ENCODE measurements at places on chromosomes 11 and 22.
A peak's percentile ranks its signal among the peaks of the same experiment; 100 is the strongest.

GRCh38 chr11:125990244-125990643 lies 44.4 kb downstream of the VSIG10L2 start:
- no peak for DNase-seq

DNA sequence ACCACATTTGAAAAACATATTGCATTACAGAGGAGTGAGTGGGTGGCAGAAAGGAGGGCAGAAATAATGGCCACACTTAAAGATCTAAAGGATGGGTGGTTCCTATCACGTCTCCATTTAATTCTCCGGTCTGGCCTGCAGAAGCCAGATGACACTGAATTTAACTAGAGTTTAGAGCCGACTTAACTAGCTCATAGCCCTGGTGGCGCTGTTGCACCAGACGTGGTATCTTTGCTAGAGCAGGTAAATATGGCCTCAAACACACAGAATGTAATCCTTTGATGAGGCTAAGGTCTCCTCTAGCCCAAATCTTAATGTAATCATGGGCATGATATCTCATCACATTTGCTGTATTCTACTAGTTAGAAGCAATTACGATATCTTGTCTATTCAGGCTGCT lies 51.5 kb upstream of the GAL start:
- DNase-seq, result peak; percentile 55

DNA sequence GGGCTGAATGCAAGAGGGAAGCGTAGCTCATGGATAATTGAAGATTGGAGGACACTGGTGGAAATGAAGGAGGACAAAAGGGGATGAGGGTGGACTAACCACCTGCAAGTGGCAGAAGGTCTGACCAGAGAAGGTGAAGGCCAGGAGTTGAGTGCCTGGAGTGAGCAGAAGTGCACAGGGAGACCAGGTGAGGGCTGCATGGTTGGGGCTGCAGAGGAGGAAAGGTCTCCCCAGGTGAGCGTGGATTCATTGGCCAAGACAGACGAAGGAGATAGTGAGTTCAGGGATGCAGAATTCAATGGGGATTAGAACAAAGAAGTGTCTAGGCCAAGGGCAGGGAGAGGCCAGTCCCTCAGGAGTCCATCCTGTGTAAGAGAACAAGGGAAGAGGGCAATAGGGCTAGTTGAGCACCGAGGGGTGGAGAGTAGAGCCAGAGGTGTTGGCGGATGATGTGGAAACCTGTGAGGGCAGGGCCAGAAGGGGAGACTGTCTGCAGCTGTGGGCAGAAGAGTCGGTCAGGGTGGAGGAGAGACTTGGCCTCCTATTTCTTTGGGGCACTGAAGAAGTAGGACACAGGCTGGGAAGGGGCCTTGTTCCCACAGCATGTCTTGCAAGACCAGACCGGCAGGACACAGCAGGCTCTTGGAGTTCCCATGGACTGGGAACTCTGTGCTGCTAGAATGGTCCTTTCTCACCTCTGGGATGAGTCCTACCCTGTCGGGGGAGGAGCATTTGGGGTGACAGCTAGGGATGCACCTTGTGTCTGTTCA lies 6.7 kb downstream of the TRIM29 start:
- no peak for DNase-seq

DNA sequence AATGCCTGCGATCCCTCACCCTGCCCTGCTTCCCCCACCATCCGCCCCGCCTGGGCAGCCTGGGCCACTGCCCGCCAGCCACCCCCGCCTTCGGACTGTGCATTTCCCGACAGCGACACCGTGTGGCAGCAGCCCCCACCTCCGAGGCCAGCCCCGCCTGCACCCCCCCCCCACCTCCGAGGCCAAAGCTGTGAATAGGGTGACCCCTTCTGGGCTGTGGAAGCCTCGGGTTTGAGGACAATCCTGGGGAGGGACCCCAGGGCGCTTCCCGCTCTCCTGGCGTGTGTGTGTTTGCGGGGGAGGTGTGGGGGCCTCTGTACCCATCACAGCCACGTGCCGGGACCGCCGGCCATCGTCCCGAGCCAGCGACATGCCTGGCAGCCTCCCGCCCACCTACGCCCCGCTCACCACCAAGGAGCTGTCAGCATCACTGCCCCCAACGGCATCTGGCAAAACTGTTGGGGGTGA lies 33.8 kb upstream of the PPARA start:
- peak; percentile 87 for DNase-seq

DNA sequence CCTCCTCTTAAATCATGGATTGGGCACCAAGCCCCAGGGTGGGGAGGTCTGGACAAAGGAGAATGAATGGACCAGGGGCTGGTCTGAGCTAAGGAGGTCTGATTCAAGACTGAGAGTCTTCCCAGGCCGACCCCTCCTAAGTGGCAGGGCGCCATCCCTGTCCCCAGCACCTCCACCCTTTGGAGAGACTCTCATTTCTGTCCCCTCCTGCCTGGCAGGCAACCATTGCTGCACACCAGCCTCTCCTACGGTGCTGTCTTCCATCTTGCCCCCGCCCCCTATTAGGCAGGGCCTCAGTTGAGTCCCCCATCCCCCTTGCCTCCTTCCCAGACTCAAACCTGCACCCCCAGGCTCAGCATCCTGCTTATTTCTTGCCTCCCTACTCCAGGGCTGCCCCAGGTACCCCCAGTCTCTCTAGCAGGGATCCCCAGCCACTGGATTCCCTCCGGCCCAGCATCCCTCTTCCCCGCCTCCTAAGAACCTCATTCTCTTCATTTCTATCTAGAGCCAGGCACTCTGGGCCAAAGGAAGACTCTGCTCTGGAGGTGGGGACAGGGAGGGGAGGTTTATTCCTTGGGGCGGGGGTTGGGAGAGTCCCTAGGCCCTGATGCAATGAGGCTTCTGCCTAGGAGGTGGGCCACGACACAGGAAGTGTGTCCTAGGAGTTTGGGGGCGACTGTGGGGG lies 1.7 kb upstream of the RCOR2 start:
- DNase-seq, result peak; percentile 64

- DNase-seq, result no peak
Measured at GRCh38 chr22:21865041-21865440, 2.4 kb downstream of the MAPK1 start.

- peak; percentile 19 for DNase-seq
Measured at GRCh38 chr11:120079750-120080610, 57.9 kb downstream of the TRIM29 start.

DNA sequence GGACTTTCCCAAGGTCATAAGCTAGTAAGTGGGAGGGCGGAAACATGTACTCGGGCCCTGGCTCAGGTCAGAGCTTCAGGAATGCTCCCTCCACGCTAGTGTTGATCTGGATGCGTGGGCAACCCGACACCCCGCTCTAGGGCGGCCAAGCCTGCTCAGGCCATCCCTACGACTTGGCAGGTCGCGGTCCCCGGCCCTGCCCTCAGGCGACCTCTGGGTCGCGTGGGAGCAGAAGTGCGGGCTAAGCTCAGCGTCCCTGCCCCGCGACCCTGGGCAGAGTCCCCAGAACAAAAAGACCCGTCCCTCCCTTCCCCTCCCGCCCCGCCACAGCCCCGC lies 781 bp upstream of the TEF start:
- DNase-seq, result peak; percentile 88

DNA sequence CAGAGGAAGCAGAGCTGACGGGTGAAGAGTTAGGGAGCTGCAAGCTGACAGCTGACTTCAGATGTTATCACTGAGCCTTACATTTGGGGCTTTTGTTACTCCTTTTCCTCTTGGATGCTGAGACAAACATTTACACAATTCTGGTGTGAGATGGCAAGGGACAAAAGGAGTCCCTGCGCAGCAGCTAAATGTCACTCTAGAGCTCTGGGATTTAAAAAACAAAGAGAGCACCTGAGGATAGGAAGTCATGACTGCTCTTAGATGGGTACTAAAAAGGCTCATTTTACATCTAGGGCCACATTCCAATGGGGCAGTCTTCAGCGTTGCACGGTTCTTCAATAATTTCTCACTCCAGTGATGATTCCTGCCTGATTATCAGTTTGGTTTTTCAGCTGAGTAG lies 204.5 kb downstream of the RAB38 start:
- no peak for DNase-seq

GRCh38 chr11:69669486-69669885 lies 5.7 kb downstream of the LTO1 start:
- no peak for DNase-seq

DNA sequence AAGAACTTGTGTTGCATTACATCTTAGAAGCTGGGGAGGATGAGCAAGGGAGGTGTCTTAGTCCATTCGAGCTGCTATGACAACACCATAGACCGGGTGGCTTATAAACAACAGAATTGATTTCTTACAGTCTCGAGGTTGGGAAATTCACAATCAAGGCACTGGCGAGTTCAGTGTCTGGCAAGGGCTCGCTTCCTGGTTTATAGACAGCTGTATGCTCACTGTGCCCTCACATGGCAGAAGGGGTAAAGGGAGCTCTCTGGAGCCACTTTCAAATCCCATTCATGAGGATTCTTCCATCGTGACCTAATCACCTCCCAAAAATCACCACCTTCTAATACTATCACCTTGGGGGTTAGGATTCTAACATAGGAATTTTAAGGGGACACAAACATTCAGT lies 150.0 kb upstream of the NECTIN1 start:
- no peak for DNase-seq

GRCh38 chr11:18727479-18728236 lies 1.7 kb upstream of the IGSF22 start:
- no peak for DNase-seq

DNA sequence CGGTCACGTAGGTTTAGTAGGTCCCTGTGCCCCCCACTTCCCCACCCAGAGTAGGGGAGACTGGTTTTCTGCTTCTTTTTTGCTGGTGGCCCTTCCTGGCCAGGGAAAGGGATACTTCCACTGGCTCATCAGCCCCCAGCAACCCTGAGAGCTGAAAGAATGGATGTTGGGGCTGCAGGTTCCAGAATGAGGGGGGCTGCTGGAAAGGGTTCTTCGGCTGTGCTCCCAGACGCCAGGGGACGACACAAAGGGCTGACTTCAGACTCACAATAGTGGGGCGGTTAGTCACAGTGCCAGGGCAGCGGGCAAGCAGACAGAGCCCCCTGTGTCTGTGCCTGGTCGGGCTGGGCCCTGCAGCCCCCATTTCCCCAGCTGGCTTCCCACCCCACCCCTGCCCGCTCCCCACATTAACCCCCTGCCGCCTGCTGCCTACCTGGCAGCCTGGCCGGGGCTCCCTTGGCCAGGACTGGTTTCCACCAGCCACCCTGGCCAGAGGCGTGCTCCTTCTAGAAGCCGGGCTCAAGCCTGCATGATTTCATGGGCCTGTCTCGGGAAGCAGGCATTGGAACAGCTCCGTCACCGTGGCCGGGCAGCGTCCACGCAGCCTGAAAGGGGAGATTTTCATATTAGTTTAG lies 79.1 kb upstream of the WNT7B start:
- DNase-seq, result no peak

- no peak for DNase-seq
Measured at GRCh38 chr11:13595166-13595565, 73.3 kb upstream of the FAR1 start.

DNA sequence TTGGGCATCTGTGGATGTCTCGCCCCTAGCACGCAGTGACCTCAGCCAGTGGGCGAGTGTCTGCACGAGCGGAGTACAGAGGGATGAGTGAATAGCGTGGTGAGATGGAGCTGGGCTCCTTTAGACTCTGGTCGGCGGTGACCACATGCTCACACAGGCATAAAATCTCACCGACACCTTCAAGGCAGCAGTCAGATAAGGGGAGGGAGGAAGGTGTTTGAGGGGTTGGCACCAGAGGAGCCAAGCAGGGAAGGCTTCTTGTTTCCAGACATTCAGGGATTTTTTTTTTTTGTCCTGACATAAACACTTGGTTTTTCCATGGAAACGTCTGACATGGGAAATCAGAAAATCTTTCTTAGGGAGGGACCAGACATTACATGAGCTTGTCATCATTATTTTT lies 35.8 kb downstream of the GRIK4 start:
- DNase-seq, result no peak

GRCh38 chr11:77036398-77036797 lies 2.2 kb downstream of the B3GNT6 start:
- DNase-seq, result peak; percentile 71

DNA sequence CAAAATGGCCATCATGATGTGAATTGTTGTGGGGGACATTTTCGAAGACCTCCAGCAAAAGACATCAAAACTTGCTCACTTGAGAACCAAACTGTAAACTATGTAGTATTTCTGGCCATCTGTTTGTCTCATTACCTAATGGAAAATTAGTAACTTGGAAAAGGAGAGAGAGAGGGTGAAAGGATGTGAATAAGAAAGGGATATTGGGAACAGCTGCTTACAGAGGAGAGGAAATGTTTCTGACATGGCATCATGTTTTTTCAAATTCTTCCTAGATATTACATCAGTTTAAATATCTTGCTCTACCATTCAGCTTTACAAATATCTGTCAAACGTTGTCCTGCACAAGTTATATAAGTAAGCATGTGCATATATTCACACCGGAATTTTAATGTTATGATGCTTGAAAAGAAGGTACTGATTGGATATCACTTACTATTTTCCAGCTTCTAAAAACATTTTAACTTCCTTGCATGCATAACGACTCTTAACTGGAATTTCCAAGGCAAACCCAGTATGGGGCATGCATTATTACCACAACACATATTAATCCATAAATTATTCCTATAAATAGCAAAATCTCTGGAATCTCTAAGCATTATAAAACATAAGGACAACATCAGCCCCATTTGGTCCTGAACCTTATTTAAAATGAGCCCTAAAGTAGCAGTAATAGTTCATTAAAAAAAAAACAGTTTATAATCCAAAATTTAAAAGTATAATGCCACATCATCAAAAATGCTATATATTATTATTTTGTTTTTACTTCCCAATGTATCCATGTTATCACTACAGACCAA lies 20.0 kb downstream of the GUCY1A2 start:
- no peak for DNase-seq

DNA sequence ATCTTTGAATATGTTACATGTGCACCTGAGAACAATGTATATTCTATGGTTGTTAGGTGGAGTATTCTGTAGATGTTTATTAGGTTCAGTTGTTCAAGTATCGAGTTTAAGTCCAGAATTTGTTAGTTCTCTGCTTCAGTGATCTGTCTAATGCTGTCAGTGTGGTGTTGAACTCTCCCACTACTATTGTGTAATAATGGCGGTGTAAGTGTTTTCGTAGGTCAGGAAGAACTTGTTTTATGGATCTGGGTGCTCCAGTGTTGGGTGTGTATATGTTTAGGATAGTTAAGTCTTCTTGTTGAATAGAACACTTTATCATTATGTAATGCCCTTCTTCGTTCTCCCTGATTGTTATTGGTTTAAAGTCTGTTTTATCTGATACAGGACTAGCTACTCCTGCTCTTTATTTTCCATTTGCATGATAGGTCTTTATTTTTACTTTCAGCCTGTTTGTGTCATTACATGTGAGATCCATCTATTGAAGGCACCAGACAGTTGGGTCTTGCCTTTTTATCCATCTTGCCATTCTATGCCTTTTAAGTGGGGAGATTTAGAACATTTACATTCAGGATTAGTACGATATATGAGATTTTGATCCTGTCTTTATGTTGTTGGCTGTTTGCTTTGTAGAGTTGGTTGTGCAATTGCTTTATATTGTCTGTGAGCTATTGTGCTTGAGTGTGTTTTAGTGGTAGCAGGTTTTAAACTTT lies 121.6 kb downstream of the DDX10 start:
- DNase-seq, result no peak

- DNase-seq, result no peak
Measured at GRCh38 chr11:5203366-5203765, 2.9 kb upstream of the OR51V1 start.

GRCh38 chr22:50337262-50338041 lies 5.7 kb upstream of the PPP6R2 start:
- no peak for DNase-seq

All from large intestine (tissue), 12 donors.